ENCODE measurements at places on chromosomes 12 and 14.

DNA sequence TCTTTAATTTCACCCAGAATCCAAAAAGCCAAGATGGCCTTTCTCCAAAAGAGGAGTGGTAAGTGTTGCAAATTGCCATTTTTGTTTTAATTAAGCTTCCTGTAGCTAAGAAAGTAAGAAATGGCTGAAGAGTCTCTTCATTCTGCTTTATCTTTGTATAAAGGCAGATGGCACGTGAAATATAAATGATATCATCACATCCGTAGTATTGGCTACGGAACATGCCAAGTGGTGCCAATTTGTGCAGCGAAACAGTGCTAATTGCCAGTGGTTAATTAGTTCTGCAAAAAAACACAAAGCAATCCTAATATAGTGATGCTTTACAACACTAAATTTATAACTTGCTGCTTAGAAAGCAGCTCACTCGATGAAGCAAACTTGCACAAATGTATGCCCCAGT lies 29.4 kb downstream of the PLEKHG7 start:
- DNase-seq: no peak

DNA sequence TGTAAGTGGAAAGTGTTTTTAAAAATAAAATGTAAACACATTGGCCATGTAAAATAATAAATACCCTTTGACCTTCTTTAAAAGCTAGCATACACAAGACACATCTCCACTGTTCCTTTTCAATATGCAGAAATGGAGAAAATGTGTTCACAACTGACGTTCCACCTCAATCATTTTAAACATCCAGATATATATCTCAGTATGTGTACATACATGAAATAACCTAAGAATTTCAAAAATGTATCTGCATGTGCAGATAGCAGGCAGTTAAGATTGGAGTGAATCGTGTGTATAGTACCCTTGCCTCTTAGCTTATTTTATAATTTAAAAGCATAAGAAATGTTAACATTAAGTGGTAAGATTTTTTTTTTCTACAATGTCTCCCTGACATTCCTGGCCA lies 406.2 kb upstream of the FLRT2 start:
- DNase-seq: no peak

- DNase-seq: no peak
These were observed 11.6 kb downstream of the SIX1 start for GRCh38 chr14:60637479-60638315.

- no peak for DNase-seq
These were observed 249.2 kb downstream of the AEBP2 start for GRCh38 chr12:19688532-19688931.

- no peak for DNase-seq
These were observed 25.8 kb upstream of the STRAP start for GRCh38 chr12:15856097-15856982.

- DNase-seq: no peak
These were observed 5.4 kb upstream of the RALGAPA1 start for GRCh38 chr14:35814371-35815005.

GRCh38 chr14:71721791-71722190 lies 210.4 kb upstream of the RGS6 start:
- DNase-seq: no peak

DNA sequence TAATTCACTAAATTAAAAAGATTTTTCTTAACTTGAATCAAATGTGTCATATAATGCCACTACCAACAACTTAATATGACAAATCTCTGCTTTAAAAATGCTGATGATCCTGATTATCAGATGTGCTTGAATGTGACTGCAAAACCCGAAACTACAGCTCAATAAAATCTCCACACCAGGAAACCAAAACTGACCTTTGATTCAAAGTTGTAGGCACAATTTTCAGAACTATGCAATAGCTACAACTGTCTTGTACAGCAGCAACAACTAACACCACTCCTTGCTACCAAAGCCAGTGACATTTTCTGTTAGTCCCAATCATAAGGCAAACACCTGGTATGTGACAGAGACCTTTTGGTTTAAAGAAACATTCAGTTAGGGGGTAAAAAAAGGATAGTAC lies 147.3 kb downstream of the CEP83 start:
- no peak for DNase-seq

Data from bone marrow (tissue), 2 donors.